ENCODE measurements at places on chromosomes 7 and 10.

DNA sequence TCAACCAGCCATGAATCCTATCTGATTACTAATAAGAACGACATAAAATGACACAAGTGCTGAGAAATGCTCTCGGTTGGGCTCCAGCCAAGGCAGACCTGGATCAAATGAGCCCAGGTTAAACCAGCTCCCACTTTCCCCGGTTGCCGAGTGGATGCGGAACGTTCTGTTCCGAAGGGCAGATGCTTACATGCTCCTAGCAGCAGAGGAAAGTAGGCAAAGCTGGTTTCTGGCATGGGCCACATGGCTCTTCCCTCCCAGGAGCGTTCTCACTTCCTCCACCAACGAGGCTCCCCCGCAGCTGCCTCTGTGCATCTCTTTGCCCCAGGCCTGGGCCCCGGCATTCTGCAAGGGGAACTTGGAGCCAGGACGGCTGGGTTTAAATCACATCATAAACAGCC, 61.8 kb upstream of the SDK1 start:
- DNase-seq: no peak

- no peak for DNase-seq
Observed at GRCh38 chr7:2233926-2234325, 1.2 kb upstream of the MAD1L1 start.

- DNase-seq: no peak
Observed at GRCh38 chr7:44767134-44767911, 18.7 kb downstream of the ZMIZ2 start.

GRCh38 chr7:135178364-135178763, 7.9 kb upstream of the CYREN start:
- DNase-seq: no peak

DNA sequence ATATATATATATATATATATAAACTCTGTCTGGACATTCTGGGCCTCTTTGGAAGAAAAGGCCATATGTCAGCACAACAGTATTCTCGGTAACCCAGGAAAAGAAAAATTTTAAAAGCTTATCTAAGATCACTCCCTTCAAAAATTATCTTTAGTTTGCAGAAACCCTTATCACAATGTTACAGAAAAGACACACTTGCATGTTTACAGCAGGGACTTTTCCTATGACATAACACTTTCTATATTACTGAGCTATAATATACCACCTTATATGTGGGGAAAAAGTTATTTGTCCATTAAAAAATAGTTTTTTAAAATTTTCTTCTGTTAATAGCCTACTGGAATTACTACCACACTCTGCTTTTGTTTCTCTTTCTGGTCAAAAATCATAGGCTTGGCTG, 25.4 kb downstream of the ANKRD61 start:
- DNase-seq: no peak

DNA sequence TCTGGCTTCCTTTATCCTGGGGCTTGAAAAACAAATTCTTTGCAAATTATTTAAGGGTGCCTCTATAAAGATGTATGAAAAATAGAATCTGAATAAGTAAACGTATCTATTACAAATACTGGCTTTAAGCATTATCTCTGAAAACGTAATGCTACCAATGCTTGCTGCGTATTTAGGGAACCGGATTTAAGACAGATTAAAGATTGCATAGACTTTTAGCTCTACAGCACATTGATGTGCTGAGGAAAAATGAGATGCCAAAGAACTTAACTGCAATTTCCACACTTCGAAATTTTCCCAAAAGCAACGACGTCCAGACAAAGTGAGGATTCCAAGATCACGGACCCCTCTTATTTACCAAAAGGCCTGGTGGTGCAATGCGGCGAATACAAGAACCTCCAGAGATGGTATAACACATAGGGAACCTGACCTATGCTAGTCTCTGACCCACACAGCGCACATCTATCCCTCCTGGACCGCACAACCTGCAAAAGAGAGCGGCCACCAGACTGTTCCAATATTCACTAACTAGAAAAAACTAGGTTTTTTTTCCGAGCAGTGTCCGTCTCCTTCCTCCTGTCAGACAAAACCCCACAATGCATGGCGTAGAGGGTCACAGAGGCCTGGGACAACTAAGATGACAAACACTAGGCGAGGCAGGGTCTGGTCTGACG, 34.3 kb upstream of the PHF14 start:
- no peak for DNase-seq

DNA sequence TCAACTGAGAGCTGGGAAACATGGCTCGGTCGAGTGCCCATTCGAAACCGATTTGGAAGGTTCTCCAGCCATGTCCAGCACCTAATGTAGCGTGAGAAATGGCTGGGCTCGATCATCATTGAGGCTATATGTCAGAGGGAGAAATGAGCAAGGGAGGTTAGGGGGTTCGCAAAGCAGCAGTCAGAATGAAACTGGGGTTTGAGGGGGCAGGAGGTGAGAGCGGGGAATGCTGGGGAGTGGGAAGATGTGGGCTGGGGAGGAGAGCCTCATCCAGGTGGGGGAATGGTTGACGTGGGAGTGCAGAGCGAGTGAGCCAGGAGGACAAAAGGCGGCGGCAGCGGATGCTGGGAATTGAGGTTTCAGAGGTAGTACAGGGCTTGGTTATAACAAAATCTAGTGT, 34.8 kb upstream of the GALNTL5 start:
- DNase-seq: no peak

- no peak for DNase-seq
Observed at GRCh38 chr10:71509444-71509843, 112.7 kb downstream of the CDH23 start.

DNA sequence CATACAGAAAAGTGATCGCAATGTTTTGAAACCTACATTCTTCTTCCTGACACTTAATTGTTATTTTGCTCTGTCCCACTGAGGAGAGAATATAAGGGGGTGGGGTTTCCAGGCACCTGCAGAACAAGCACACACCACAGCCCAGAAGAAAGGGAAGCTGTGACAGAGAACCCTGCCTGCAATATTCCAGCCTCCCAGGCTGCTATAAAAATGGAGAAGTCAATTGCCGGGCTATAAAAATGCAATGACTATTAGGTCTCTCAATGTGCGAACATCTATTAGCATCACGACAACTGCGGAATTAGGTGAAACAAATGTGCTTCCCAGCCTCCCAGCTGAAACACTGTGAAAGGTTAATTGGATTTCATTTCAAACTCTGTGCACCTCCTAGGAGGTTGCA, 145.3 kb upstream of the FRMD4A start:
- no peak for DNase-seq

- DNase-seq: no peak
Observed at GRCh38 chr10:71419750-71420149, 23.0 kb downstream of the CDH23 start.

- DNase-seq: peak; percentile 5
Observed at GRCh38 chr7:123643495-123644441, 11.9 kb upstream of the LMOD2 start.

GRCh38 chr7:51606601-51607154, 290.1 kb upstream of the COBL start:
- no peak for DNase-seq

- DNase-seq: no peak
Observed at GRCh38 chr10:1434202-1434601, 303.1 kb downstream of the ADARB2 start.

GRCh38 chr10:107144490-107144889, 20.0 kb downstream of the SORCS1 start:
- DNase-seq: no peak

DNA sequence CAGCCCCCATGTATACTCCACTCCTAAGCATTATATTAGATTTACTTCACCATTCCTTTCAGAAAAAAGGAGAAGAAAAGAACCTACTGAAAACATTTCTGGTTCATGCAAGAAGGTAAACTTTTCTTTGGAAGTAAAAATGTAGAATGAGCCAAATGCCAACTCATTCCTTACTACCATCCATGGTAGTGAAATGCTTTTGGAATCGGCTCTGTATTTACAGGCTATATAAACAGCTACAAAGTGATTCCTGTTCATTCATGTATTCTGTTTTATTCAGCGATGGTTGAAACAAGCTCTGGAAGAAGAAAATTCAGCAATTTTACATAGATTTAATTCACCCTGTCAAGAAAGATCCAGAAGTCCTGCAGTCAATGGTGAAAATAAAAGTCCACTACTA, 91.6 kb downstream of the KMT2E start:
- no peak for DNase-seq

DNA sequence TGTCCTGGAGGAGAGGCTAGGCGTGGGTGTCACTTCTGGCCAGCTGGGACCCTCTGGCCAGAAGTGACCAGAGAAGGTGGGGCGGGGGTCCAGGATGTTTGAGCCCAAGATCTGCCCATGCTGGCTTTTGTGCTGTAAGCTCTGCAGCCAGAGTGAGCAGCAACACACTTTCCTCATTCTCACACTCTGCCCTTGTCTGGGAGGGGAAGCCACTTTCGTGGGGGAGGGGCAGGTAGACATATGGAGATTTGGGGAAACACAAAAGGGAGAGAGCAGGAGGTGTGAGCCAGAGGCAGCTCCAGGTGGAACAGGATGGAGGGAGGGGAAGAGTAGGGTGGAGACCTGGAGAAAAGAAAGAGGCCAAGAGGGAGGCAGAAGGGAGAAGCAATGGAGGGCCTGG, 31.5 kb upstream of the ADCYAP1R1 start:
- DNase-seq: no peak

DNA sequence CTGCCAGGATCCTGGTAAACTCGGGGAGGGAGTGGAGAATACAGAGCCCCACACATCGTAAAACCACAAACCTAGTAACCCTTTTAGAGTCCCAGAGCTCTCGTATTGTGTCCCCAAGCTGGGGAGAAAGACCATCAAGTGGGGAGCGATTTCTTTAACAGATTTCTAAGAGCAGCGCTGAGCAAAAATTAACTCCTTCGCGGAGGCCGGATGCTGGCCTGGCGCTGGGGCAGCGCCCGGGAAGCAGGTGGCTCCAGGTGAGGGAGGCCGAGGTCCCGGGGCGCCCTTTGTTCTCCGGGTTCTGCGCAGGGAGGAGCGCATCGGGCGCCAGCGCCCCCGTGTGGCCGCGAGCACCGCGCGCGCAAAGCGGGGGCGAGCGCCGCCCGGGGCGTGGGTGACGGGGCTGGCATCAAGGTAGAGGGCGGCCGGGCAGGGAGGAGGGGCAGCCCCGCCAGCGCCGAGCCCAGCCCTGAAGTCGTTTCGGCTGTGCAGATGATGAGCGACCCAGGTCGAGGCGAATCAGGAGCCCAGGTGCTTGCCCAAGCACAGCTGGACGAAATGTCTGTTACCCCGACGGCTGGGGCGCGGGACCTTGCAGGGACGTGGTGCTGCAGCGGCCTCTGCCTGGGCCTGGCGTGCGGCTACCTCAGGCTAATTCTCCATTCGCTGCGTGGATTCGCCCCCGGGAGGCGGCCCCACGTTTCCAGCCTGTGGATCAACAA, 10.4 kb upstream of the FGFR2 start:
- DNase-seq: no peak

- no peak for DNase-seq
Observed at GRCh38 chr10:27799046-27799445, 53.4 kb upstream of the MKX start.

DNA sequence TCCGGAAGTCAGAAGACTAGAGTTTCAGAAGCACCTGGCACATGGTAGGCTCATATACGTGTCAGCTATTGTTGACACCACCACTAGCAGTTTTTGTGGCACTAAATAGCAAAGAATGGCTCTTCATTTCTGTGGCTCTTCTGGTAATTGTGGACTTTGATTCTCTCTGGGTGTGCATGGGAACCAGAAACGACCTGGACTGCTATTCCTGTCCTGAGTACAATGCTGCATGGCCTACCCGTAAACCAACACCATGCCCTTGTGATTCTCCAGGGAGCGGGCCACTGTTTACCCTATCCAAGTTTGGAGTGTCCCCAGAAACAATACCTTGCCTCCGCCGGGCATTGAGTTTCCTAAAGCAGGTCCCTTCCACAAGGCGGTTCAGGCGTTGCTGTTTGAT, 162.9 kb upstream of the AOAH start:
- DNase-seq: no peak

DNA sequence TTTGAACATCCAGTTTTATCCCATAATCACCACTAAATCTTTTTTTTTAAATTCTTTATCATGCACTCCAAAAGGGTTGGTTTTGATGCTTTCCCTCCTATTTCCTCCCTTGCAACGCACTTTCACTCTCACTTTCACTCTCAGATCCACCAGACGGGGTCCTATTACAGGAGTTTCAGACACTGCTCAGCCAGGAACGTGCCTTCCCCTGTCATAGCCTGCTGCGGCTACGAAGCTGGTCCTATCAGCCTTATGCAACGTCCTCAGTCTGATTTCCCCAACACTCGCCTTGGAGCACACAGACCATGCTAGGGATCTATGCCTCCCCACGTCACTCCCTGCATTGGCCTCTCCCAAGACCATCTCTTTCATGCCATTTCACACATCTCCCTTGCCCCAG, 23.4 kb downstream of the ZPBP start:
- DNase-seq: no peak

GRCh38 chr7:33035776-33036175, 26.8 kb downstream of the NT5C3A start:
- DNase-seq: no peak

GRCh38 chr10:103749779-103750178, 105.6 kb downstream of the SH3PXD2A start:
- DNase-seq: no peak

DNA sequence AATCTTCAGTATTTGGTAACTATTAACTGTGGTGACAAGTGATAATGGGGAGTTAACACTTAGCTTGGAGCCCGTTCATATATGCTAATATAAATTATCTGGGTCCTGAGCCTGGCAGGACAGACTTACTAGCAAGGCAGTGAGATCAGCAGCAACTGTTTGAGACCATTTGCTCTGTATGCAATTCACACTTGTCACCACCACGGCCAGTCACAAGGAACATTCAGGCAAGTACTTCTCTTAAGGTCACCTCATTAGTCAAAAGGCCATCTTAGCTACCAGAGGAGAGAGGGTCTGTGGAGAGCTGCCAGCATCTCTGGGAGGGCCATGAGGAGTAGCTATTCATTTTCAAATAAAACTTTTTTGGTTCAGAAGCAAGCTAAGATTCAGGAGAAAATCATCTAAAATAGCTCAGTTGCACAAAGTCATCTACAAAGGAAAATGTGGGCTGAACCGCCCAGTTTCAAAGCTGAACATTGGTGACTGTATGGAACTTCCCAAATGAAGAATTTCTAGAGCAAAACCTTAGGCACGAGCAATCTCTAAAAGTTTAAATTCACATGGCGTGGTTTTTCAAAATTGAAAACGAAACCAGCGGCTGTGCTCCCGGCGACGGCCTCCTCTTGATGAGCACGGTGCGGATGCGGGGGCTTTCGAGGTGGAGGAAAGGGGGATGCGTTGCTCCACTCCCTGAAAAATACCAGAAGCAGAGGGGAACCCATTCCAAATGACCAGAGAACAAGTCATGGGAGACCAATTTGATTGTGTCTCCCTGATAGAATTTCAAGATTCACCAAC, 233.5 kb upstream of the MGMT start:
- no peak for DNase-seq

DNA sequence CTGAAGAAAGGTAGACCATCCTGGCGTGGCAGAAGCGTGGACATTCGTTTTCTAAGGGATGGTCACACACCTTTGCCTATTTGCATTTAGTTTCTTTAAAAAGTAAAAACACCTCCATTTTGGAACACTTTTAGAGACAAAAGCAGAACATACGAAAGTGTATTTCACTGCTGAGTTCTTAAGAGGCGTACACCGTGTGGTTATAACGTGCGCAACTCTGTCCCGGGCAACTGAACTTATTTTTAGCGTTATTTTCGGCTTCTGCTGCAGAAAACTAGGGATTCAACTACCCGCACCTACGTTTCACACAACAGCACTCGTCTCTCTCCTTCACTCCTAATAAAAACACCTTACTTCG, 557 bp upstream of the LSM8 start:
- no peak for DNase-seq

GRCh38 chr7:30143748-30144251, 9.0 kb downstream of the MTURN start:
- no peak for DNase-seq

- no peak for DNase-seq
Observed at GRCh38 chr7:81908220-81908619, 138.4 kb upstream of the HGF start.
